Heart right ventricle (tissue), 16 donors: ENCODE measurements at places on chromosomes 11 and 22. TPM values are rescaled to one million over a fixed set of nuclear protein-coding genes. Genes with fewer than 3 reads are reported as not detected.

CNGA4 gene
- total RNA-seq = not detected

DNA sequence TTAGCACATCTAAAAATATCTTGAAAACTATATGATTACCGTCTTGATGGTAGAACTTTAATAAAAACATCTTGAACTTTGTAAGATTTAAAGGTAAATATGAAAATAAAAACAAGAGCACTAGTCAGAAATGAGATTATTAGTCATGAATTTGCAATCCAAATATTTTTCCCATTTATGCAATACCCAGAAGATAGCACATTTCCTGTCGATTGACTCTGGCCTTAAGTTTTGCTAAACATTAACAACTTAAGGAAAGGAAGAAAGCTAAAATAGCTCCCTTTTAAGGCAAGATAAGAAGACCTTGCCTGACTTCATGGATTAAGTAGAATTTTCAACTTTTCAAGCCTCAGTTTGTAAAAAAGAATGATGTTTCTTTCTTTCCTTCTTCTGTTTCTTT is 1374.7 kb upstream of the RAG2 start:
- DNase-seq = no peak

GRCh38 chr11:67352546-67353316 is 615 bp downstream of the POLD4 start:
- DNase-seq = peak; percentile 40

DNA sequence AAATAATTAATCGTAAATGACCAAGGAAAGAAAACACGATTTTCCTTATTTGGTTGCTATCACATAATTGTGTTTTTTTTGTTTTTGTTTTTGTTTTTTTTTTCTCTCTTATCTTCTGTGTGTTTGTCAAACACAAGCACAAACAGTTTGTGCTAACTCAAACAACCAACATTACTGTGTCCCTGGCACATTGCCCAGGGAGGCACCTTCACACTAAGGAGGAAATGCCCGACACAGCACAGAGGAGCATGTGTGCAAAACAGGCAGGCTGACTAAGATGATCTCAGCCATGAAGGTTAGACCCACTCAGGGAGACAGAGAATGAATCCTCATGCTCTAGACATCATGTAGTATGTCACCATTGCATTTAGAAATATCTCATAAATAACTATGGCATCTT is 130.1 kb downstream of the SOX6 start:
- peak; percentile 52 for DNase-seq

- no peak for DNase-seq
Measured at GRCh38 chr22:39427751-39428596, 28.4 kb downstream of the TAB1 start.

SMC1B gene
- total RNA-seq = not detected
